ENCODE measurements at places on chromosomes 7 and 10.

DNA sequence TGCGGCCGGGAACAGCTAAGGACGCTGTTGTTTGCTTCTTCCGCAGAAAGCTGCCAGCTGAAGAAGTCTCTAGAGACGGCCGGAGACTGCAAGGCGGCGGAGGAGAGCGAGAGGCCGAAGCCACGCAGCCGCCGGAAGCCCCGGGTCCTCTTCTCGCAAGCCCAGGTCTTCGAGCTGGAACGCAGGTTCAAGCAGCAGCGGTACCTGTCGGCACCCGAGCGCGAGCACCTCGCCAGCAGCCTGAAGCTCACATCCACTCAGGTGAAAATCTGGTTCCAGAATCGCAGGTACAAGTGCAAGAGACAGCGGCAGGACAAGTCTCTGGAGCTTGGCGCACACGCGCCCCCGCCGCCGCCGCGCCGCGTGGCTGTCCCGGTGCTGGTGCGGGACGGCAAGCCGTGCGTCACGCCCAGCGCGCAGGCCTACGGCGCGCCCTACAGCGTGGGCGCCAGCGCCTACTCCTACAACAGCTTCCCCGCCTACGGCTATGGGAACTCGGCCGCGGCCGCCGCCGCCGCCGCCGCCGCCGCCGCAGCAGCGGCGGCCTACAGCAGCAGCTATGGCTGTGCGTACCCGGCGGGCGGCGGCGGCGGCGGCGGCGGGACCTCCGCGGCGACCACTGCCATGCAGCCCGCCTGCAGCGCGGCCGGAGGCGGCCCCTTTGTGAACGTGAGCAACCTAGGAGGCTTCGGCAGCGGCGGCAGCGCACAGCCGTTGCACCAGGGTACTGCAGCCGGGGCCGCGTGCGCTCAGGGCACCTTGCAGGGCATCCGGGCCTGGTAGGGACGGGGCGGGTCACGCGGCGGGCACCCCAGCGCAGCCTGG is 2.4 kb downstream of the NKX2-3 start:
- no peak for DNase-seq

DNA sequence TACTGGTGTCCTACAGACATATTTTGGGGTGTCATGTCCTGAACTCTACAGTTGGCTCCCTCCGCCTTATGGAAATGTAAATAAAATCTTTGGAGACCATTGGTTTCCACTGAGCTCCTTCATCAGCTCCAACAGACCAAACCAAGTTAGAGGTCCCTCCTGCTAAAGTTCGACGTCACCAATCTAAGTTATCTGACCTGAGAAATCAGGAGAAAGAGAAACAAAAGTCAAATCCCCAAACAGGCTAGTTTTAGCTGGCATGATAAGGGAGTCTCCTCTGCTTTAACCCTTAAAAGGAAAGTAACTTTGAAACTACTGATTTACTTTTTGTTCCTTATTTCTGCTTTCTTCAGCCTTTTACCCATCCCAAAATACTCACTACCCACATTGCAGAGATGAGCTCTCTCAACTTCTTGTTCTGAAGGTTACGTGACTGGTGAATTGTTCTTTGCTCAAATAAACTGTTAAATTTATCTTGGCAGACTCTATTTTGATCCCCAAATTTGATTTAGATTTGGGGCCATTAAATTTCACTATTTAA is 39.9 kb downstream of the AVL9 start:
- DNase-seq, result no peak

DNA sequence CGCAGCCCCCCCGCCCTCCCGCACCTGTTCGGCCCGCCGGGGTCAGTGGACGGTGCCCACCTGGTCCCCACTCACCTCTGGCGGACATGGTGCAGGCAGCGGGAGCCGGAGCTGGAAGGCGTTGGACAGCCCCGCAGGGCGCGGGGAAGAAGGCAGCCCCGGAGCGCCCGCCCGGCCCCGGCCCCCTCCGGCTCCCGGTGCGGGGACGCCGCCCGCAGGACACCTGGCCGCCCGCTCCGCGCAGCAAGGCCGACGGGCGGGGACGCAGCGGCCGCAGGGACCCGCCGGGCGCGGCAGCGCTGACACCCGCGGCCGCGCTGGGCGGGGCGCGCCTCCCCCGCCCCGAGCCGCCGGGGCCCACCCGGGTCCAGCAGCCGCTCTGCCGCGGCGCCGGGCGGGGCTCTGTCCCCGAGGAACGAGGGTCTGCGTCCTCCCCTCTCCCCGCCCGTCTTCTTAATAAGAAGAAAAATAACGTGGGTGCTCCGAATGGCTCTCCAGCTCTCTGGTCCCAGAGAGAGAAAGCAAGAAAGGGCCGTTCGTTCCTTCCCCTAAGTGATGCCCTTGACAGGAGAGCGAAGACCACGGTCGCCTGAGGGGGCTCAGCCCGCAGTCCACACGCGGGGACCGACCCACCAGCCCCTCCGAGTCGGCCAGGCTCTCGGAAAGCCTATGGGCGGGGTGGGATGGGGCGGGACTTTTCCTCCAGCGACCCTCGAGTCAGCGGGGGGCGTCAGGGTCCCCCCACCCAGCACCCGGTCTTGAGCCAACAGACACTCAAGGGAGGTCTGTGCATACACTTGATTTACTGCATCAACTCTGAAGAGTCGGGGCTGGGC is 53.4 kb upstream of the FHIP2A start:
- no peak for DNase-seq

GRCh38 chr10:4498711-4499251 is 327.2 kb upstream of the AKR1E2 start:
- no peak for DNase-seq

DNA sequence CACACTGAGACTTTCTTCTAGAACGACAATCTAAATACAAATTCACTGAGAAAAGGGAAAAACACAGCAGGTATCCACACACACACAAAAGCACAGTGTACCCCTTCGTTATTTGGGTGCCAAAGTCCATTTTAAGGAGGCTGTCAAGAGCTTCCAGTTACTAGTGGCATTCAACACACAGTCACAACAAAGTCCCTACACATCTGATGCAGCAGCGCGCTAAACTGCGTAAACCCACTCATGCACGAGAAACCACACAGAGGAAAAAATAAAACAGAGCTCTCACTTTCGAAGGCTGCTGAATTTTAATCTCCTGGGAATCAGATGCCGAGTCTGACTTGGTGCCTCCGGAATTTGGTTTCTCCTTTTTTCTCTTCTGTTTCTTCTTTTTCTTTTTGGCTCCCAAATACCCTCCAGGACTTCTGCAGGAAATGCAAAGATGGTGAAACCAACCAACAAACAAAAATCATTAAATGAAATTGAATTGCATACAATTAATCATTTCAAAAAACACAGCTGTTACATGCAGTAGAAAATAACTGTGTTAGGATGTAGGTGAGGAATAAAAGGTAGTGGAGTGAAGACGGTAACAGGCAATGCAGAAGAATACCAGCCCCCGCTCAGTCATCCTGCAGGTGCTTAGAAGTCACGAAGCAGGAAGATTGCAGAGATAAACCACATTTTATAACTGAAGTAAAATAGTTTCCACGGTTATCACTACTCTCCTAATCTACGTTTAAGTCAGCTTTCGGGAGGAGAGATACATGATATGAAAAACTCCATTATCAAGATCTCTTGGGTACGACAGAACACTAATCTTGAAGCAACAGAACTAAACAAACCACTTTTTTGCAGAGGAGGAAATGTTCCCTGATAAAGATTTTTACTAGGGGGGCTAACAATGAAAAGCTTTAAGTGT is 27.1 kb downstream of the NMT2 start:
- DNase-seq, result no peak

- no peak for DNase-seq
Observed at GRCh38 chr7:32126843-32127242, 56.6 kb upstream of the PDE1C start.

DNA sequence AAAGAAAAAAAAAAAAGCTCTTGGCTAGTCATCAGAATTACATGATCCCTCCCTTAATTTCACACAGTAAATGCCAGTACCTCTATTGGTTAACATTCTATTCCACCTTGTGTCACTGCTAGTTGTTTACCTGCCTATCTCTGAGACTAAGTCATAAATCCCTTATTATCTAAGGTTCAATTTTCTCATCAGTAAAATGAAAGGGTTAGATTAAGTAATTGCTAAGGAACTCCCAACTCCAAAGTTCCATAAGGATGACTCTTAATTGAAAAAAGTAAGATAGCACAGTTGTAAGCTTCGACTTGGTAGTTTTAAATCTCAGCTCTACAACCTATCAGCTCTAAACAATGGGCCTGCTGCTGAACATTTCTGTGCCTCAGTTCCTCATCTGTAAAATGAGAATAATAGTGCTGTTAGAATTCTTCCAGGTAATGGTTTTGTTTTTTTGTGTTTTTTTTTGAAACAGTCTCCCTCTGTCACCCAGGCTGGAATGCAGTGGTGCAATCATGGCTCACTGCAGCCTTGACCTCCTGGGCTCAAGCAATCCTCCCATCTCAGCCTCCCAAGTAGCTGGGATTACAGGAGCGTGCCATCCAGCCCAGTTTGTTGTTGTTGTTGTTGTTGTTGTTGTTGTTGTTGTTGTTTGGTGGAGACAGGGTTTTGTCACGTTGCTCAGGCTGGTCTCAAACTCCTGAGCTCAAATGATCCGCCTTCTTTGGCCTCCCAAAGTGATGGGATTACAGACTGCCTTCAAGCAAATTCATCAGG is 35.6 kb downstream of the SRPK2 start:
- no peak for DNase-seq

DNA sequence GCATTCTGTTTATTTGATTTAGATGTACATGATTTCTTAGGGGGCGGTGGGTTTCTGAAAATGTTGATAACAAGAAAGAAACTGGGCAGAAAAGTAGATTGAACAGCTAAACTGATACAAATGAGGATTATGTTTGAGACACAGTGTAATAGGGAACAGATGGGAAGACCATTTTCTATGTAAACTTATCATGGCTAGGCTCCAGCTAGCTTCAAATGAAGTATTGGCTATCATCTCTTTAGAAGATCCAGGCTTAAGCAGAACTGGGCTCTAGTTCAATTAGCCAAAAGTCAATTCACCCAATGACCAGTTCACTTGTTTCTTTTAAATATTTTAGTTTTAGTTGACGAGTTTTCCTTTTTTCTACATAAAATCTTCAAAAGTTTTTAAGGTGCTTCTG is 639.5 kb downstream of the ANKRD7 start:
- DNase-seq, result no peak

DNA sequence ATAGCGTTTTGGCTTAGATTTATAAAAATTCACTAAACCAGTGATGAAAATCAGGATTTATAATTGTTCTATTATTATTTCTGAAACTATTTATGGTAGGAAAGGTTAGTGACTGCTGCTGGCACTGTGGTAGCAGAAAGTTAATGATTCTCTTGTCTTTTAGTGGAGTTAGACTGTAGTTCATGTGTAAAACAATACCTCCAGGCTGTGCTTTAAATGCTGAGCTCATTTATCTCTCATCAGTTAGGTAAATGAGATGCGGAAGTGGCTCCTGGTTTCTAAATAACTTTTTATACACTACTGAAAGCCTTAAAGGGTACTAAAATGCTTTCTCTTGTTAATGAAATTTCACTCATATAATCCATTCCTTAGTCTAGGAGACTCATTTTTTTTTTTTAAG is 326.8 kb upstream of the POT1 start:
- no peak for DNase-seq

- no peak for DNase-seq
Observed at GRCh38 chr7:85521108-85521694, 334.3 kb upstream of the SEMA3D start.
